Fibroblast of skin of left quadriceps (primary cell): ENCODE measurements at places on chromosomes 4 and X.

- no peak for DNase-seq
Measured at GRCh38 chrX:71118985-71119535, 664 bp downstream of the MED12 start.

DNA sequence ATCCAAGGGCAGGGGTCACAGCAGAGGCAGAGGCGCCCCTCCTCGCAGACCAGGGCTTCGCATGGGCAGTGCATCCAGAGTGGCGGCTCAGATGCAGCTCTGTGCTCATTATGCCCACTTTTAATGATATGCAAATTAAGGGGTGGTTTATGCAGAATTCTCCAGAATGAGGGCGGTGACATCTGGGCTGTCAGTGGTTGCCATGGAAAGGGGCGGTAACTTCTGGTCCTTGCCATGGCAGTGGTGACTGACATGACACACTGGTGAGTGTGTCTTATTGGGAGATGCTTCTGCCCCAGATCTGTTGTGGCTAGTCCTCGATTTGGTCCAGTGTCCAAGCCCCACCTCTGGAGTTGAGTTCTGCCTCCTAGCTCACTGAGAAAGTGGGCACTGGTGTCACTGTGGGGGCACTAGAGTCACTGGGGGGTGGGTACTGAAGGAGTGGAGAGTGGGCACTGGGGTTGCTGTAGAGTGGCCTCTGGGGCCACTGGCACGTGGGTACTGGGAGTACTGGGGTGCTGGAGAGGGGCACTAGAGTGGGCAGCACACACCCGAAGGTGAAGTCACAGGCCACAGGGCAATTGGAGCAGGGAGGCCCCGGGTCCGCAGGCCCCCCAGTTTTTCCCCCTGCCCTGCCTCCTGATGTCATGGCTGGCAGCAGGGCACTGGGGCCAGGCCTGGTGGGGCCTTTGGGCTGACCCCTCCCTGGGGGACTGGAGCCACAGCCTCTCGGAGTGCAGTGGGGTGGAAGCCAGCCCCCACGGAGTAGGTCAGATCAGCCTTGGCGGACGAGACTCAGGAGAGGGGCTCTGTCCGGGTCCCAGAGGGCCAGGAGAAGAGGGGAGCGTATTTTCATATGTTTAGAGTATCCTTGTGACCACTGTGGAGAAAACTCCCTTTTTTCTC lies 98.6 kb upstream of the NKX1-1 start:
- no peak for DNase-seq

DNA sequence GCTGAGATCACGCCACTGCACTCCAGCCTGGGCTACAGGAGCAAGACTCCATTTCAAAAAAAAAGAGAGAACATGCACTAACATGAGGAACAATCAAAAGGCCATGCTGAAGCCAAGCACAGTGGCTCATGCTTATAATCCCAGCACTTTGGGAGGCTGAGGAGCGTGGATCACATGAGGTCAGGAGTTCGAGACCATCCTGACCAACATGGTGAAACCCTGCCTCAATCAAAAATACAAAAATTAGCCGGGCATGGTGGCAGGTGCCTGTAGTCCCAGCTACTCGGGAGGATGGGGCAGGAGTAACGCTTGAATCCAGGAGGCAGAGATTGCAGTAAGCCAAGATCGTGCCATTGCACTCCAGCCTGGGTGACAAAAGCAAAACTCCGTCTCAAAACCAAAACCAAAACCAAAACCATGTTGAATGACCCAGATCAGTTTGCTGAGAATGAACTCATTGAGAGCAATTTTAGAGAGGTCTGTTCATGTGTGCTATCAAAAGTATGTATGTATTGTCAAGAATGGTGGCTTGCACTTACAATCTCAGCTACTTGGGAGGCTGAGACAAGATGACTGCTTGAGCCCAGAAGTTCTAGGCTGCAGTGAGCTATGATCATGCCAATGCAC lies 44.8 kb downstream of the PDS5A start:
- no peak for DNase-seq

GRCh38 chrX:43405191-43405590 lies 250.9 kb upstream of the MAOA start:
- DNase-seq, result no peak

- no peak for DNase-seq
Measured at GRCh38 chr4:1247864-1248244, 1.1 kb downstream of the CTBP1 start.

- DNase-seq, result no peak
Measured at GRCh38 chr4:159103384-159103990, 608 bp downstream of the RAPGEF2 start.

DNA sequence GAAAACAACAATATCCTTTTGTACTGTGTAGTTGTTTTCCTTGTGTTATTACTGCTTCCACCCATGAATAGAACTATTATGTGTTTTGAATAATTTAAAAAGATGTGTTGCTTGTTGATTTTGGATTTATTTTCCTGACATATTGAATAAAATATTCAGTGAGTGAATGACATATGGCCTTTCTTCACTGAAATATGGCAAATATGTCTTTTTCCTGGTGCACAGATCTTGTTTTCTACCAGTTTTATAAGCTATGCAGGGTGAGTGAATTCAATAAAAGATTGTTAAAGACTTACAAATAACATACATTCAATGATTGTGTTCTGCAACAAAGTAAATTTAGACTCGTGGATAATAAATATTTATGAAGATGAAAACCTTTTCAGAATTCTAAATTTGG lies 1216.3 kb upstream of the ADGRL3 start:
- DNase-seq, result no peak

GRCh38 chr4:80016506-80016905 lies 56.5 kb downstream of the ANTXR2 start:
- no peak for DNase-seq

DNA sequence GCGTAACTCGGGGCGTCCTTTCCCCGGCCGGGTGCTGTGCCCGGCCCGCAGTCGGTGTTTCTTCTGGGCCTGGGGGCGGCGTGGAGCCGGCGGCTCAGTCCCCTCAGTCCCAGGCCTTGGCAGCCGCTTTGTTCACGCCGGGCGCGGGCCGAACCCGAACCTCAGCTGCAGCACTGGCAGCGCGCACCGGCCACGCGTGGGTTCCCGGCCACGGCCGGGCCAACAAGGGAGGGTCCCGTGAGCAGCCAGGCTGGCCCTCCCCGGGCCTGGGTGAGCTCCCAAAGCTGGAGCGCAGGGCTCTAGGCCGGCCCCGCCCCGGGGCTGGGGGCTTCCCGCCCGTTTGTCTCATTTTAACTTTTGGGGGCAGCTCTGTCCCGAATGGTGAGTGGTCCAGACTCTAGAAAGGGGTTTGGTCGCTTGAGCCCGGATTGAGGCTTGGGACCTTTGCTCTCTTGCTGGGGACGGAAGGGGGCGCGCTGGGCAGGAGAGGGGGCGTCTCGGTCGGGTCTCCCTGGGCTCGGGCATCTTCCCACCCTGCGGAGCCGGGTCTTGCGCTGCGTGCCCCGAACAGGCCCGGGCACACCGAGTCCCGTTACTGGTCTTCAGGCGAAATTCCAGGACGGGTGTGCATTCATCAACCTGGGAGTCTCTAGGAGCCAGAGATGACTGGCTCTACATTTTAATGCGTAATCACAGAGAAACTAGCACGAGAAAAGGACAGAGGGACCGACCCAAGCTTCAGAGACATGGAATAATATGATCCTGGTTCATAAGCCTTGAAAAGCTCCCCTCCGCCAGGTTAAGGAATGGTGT lies 177.1 kb downstream of the CBR4 start:
- DNase-seq, result no peak

DNA sequence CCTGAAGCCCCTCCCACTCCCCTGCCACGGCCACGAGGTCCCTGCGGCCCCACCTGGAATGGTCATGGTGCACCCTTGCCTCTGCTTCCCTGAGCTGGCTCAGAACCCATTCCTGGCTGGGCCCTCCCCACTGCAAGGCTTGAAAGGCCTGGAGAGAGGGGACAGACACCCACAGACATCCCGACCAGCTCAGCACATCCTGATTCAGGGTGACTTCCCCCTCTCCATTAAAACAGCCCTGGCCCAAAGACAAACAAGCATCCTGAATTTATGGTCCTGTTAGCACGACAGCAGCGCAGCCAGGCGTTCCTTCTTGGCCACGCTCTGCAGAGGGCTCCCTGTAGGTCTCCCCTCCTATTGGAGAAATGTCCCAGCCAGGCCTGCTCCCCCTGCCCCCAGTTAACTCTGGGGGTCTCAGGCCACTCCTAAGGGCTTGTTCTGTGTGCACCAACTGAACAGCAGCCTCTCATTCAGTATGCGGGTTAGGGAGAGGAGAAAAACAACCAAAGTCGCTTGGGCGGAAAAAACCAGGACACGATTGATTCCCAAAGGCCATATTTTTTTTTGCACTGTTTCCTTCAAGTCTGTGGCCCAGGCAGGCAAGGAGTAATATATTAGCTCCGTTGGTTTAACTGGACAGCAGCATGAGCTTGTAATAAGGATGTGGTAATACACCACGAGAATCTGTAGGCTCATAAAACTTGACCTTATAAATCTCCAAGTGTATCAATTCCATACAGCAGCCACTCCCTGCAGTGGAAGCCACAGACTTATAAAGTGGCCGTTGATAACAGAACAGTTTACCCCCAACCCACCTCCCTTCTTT lies 106.7 kb upstream of the MSX1 start:
- DNase-seq, result no peak

- no peak for DNase-seq
Measured at GRCh38 chr4:68011684-68012083, 48.4 kb upstream of the TMPRSS11A start.

DNA sequence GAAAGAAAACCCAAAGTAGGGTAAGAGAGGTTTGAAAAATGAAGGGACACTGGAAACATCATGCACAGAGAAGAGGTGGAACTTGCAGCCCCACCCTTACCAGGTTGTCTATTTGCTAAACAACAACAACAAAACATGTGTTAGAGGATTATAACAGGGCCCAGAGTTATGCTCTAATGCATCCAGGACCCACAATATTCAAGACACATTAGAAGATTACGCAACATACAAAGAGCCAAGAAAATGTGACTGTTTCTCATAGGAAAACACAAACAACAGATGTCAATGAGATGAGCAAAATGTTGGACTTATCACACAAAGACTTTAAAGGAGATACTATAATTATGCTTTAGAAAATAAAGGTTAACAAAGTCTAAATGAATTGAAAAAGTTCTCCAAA lies 128.5 kb downstream of the LRBA start:
- DNase-seq, result no peak

DNA sequence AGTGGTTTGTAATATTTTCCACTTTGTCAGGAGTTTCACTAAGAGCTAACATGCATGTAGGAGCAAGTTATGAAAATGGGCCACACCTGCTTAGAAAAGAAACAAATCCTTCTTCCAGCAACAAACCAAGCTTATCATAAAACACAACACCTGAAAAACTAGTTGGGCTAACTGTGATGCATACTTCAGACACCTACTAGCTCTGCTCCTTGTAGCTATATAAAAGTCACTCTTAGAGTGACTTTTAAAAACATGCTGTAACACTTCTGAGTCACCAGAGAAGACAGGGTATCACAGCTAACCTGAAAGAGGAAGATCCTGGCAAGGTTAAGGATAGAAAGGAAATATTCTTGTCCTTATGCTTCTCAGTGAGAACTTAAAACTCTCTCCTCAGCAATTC lies 3.6 kb upstream of the SLAIN2 start:
- DNase-seq, result no peak

GRCh38 chrX:117711782-117712181 lies 404.8 kb downstream of the KLHL13 start:
- DNase-seq, result no peak

DNA sequence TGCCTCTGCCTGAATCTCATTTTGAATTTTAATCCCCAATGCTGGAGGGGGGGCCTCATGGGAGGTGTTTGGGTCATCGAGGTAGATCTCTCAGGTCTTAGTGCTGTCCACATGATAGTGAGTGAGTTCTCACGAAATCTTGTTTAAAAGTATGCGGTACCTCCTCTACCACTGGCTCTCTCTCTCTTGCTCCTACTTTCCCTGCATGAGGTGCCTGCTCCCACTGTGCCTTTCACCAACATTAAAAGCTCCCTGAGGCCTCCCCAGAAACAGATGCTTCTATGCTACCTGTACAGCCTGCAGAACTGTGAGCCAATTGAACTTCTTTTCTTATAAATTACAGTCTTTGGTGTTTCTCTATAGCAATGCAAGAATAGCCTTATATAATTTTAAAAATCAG lies 560.7 kb upstream of the CPEB2 start:
- DNase-seq, result no peak

DNA sequence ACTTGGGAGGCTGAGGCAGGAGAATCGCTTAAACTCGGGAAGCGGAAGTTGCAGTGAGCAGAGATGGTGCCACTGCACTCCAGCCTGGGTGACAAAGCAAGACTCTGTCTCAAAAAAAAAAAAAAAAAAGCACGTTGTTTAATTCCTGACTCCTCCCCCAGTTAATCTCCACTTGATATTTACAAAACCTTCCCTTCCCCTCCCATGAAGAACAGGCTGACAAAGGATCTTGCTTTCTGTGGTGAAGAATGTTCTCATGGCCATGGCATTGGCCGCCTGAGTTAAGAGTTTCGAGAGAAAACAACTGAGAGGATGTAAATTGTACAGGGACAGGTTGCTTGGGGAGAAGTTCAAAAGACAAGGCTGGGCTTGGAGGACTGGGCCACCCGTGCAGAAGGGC lies 168.2 kb upstream of the BCOR start:
- no peak for DNase-seq

- DNase-seq, result no peak
Measured at GRCh38 chrX:71895607-71896006, 15.0 kb upstream of the NHSL2 start.

- DNase-seq, result no peak
Measured at GRCh38 chr4:6918338-6918737, 8.7 kb downstream of the TBC1D14 start.

DNA sequence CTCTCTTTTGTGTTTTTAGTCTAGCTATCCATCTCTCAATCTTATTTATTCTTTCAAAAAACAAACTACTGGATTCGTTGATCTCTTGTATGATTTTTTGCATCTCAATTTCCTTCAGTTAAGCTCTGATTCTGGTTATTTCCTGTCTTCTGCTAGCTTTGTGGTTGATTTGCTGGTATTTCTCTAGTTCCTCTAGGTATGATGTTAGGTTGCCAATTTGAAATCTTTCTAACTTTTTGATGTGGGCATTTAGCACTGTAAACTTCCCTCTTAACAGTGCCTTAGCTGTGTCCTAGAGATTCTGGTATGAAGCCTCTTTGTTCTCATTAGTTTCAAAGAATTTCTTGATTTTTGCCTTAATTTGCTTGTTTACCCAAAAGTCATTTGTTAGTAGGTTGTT lies 15.2 kb upstream of the NEXMIF start:
- DNase-seq, result no peak

- no peak for DNase-seq
Measured at GRCh38 chr4:53863158-53863557, 201.2 kb downstream of the CHIC2 start.

- no peak for DNase-seq
Measured at GRCh38 chr4:86961116-86961515, 26.3 kb downstream of the AFF1 start.

- no peak for DNase-seq
Measured at GRCh38 chr4:68962868-68963267, 11.3 kb upstream of the UGT2A3 start.

- DNase-seq, result no peak
Measured at GRCh38 chr4:151296227-151296626, 19.3 kb downstream of the PRSS48 start.

GRCh38 chr4:121072224-121073003 lies at the start of gene NDNF:
TSS of gene NDNF (minus strand) at chr4:121072535. CDS start at chr4:121045837, 26,698 bp downstream.
- DNase-seq, result no peak

GRCh38 chr4:67725132-67725531 lies 24.2 kb upstream of the UBA6 start:
- DNase-seq, result no peak
